ENCODE measurements at places on chromosomes 7 and 10.

- DNase-seq = no peak
These were observed 111.6 kb downstream of the ADARB2 start for GRCh38 chr10:1625731-1626130.

DNA sequence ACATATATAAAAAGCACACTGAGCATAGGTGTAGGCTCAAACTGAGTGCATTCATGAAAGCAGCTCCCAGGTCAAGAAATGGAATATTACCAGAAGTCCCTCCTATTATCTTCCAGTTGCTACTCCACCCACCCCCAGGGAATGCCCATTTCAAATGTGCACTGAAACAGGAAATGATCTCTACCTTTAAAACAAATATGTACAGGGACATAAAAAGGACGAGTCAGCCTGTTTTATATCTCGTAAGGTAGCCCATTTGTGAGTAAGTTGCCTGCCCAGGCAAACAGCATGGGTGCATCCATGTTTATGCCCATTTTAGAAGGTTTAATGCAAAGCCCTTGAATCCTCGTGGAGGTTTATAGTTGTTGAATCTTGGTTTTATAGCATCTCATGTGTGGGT lies 10.4 kb downstream of the FFAR4 start:
- no peak for DNase-seq

GRCh38 chr7:7202375-7202720 lies 20.0 kb downstream of the C1GALT1 start:
- DNase-seq = no peak

DNA sequence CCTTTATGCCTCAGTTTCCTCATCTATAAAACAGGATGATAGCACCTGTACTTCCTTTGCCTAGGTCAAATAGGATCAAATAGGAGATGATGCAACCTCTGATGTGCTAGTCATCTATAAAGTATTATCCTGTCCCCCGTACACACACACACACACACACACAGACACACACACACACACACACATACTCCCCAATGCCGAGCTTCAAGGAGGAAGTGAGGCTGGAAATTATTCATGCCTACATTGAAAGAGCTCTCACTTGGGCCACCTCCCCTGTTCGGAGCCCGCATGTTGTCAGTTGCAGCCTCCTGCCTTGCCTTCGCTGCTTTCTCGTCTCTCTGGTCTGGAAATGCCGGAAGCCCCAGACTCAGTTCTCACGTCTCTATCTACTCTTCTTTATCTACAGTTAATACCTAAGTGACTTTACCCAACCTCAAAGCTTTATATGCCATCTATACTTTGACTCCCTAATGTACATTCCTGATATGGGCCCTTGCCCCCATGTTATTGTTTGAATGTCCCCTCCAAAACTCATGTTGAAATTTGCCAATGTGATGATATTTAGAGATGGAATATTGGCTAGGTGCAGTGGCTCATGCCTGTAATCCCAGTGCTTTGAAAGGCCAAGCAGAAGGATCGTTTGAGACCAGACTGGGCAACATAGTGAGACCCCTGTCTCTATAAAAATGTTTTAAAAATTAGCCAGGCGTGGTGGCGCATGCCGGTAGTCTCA lies 6.9 kb upstream of the UBE2H start:
- DNase-seq = no peak

- no peak for DNase-seq
These were observed 95.7 kb downstream of the GNAI1 start for GRCh38 chr7:80230327-80230726.

DNA sequence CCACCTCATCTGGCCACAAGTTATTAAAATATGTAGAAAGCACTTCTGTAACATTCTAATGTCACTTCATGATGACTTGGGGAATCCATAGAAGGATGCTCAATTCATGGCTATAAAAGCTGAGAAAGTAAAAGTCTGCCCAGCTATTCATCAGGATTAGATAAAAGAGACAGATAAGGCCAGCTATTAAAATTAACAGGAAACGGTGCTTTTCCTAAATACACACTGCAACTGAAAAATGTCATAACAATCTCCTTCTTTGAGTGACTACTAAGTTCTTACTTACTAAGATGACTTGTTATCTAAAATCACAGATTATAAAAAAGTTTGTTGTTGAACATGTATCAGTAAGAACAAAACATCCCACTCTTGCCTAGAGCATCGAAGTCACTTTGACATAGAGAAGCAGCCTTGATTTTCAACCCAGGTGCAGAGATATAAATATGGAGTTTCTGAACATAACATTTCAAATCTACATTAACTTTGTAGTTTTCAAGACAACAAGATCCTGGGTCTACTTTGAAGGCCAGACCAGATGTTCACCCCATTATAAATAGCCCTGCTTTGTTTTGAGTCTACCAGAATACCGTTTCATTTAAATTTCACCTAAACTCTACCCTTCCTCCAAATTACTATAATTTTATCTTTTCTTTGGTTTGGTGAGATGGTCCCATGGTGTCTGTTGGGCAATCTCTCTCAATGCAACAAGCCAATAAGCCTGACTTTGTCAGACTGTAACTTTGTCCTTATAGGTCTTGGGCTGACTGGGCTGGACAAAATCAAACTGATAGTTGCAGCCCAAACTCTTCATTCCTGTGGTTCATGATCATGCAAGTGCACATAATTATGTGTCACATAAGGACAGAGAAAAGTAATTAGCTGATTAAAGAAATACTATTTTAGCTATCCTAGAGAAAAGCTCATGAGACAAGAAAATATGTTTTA lies 24.0 kb downstream of the HYCC1 start:
- DNase-seq = no peak

- no peak for DNase-seq
These were observed 278.2 kb upstream of the IMMP2L start for GRCh38 chr7:111840528-111840927.

DNA sequence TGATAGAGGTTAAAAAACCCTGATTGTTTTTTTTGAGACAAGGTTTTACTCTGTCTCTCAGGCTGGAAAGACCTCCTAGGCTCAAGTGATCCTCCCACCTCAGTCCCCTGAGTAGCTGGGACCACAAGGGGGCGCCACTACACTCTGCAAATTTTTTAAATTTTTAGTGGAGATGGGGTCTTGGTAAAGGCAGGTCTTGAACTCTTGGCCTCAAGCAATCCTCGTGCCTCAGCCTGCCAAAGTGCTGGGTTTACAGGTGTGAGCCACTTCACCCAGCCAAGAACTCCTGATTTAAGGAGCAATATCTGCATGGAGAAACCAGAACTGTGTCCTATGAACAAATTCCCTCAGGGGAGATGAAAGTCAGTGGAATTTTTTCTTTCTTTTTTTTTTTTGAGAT lies 7.3 kb upstream of the KLHDC10 start:
- peak; percentile 67 for DNase-seq

DNA sequence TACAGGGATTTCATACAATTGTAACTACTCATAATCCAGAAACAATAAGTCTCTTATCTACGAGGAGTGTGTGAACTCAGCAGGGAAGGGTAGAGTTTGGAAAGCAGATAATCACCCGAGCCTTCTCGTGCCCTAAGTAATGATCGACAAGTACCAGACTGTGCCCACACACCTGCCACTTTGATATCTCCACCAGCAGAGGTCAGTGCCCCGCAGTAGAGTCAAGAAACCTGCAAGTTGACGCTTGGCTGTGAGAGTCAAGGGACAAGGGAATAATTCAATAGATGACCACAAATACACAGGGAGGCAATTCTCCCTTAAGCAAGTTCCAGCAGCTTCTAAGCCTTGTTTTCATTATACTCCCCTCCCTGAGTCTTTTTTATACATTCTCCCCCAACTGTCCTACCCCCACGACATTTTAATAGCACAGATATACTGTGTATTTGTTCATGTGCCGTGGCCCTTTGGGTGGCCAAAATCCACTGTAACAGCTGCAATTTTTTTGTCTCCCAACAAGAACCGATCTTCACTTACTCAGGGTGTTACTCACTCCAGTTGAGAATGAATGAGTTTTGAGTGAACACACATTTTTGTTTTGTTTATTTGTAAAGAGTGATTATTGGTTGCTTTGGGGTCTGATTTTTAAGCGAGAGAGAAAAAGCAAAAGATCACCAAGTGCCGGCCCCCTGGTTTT lies 106.9 kb upstream of the RHEB start:
- no peak for DNase-seq

- no peak for DNase-seq
These were observed 37.1 kb downstream of the STRA8 start for GRCh38 chr7:135270577-135271254.

GRCh38 chr10:8069627-8070026 lies 15.1 kb downstream of the GATA3 start:
- DNase-seq = no peak

GRCh38 chr10:102225646-102226541 lies at the start of gene ELOVL3:
ELOVL3 (plus strand) TSS chr10:102226299; CDS start chr10:102226549, 250 bp downstream.
- peak; percentile 73 for DNase-seq

- no peak for DNase-seq
These were observed 108.5 kb upstream of the SFMBT2 start for GRCh38 chr10:7519351-7519750.

GRCh38 chr10:76651154-76651553 lies 986.5 kb downstream of the KCNMA1 start:
- DNase-seq = no peak

DNA sequence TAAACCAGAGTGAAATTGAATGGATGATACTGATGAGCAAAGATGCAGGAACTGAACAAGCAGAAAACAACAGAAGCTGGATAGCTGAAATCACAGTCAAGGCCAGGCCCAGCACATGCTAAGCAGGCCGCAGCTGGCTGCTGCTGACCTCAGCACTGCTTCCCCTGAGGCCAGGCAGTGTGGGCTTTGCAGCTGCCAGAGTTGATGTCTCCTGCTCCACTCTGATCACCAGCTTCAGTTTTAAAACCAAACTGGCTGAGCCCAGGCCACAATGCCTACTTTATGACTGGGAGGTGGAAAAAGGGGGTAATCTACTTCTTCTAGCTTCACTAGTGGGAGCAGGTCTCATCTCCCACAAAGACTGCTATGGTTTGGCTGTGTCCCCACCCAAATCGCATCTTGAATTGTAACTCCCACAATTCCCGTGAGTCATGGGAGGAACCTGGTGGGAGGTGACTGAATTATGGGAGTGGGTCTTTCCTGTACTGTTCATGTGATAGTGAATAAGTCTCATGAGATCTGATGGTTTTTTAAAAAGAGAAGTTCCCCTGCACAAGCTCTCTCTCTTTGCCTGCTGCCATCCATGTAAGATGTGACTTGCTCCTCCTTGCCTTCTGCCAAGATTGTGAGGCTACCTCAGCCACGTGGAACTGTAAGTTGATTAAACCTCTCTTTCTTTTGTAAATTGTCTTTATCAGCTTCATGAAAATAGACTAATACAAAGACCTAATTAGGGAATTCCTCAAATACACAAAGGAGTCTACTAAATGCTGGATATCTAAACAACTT lies 136.4 kb upstream of the ITGB1 start:
- no peak for DNase-seq

DNA sequence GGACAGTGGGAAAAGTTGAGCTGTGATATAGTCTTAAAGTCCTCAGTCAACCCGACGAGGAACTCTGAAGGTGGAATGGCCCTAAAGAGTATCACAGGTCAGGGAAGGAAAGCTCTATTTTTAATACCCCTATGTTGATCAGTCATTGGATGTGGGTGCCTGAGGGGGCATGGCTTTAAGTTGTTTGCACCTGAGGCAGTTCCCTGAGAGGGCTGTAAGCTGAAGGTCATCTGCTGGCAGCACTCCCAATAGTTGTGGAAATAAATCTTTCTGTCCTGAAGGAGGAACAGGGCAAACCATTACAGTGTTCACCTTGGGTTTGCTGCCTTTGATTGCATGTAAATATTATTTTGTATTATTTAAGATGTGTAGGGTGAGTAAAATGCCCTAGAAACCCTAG lies 17.8 kb upstream of the C1GALT1 start:
- DNase-seq = no peak

- no peak for DNase-seq
These were observed 15.3 kb upstream of the THSD7A start for GRCh38 chr7:11847336-11847735.

GRCh38 chr7:5661942-5662341 lies 119.5 kb downstream of the RNF216 start:
- DNase-seq = no peak

DNA sequence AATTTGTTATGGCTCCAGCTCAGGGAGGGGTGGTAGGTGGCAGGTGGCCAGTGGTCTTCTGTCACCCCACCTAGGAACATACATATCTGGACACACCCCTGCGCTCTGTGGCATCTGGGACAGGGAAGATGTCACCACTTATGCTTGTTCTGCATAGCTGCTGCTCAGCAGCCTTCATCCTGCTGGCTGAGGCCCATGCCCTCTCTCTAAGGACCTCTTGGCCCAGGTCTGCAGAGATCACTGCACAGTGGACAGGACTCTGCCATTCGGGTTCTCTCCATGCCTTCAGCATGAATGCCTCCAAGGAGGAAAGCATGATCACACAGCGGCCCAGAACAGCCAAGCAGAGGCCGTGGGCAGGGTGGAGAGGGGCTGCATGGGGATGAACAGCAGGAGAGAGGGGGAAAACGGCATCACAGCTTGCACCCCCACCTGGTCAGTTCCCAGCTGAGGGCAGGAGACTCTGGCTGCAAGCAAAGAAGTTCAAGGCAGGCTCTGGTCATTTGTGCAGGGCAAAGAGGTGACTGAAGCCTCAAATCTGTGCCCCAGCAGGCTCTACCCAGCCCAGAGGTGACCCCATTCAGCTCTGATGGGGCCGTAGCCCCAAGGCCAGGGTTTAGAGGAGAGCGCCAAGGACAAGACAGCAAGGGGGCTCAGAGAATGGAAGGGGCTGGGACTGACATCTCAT lies 47.8 kb upstream of the GDF10 start:
- DNase-seq = no peak

DNA sequence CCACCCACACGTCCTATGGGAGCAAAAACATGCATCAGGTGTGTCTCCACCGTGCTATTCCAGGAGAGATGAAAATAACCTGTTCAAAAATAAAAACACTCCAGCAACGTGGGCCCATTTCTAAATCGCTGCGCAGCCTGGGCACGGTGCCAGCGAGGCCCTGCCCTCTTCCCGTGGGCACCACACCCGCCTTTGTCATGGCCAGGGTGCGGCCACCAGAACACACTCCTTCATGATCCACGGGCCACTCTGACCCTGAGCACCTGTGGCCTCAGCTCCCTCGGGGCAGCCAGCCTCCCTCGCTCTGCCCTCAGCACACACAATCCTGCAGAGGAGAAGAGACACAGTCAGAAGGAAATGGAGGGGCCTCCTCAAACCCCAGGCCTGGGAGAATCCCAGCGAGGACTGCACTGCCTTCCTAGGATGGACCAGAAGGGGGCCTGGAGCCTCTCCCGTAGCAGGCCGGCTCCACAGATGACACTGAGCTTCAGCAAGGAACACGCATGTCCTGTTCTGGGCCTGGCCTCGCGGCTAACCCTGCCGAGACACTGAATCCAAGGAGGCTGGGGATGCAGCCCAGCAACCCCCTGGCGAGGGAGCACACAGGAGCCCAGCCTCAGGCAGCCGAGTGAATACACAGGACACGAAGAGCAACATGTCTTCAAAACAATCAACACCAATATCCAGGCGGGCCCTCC lies 169.0 kb downstream of the MAD1L1 start:
- DNase-seq = no peak

- no peak for DNase-seq
These were observed 103.7 kb downstream of the ZNF92 start for GRCh38 chr7:65477326-65477725.
